ENCODE measurements at places on chromosomes 13 and 19. TPM values are rescaled to one million over a fixed set of nuclear protein-coding genes. Genes with fewer than 3 reads are reported as not detected.

The MIR17HG gene
- 8.1 TPM for total RNA-seq

The MYO16 gene
- 3.4 TPM for total RNA-seq

The PCDH9 gene
- 1.8 TPM for total RNA-seq

The KIR2DL4 gene
- total RNA-seq: not detected

The ONECUT3 gene
- not detected for total RNA-seq

All from transverse colon (tissue), 4 donors.